Esophagus muscularis mucosa (tissue), 4 donors: ENCODE measurements at places on chromosomes 7 and 10. TPM values are rescaled to one million over a fixed set of nuclear protein-coding genes. Genes with fewer than 3 reads are reported as not detected.
A peak's percentile ranks its signal among the peaks of the same experiment; 100 is the strongest.

GRCh38 chr7:29864656-29865055 lies 58.3 kb downstream of the WIPF3 start:
- H3K4me1 ChIP-seq = peaks cover 27% of the 10 kb centered on the region
- H3K36me3 ChIP-seq = no peaks in the 10 kb centered on the region
- no peak overlapping the region for H3K27ac ChIP-seq
- no peak for DNase-seq

Gene CNTNAP2
- 2.9 TPM for total RNA-seq

GRCh38 chr7:76304888-76305375 lies 2.5 kb downstream of the HSPB1 start:
- H3K4me1 ChIP-seq = peaks cover 45% of the 10 kb centered on the region
- no peak for DNase-seq
- H3K36me3 ChIP-seq = peaks cover 16% of the 10 kb centered on the region
- H3K27ac ChIP-seq = peak overlapping the region; percentile 99
- no peaks in the 10 kb centered on the region for H3K27me3 ChIP-seq

GRCh38 chr10:36888925-36889573 lies 236.3 kb upstream of the ANKRD30A start:
- no peak overlapping the region for H3K27ac ChIP-seq
- H3K36me3 ChIP-seq = no peaks in the 10 kb centered on the region
- no peak for DNase-seq

DNA sequence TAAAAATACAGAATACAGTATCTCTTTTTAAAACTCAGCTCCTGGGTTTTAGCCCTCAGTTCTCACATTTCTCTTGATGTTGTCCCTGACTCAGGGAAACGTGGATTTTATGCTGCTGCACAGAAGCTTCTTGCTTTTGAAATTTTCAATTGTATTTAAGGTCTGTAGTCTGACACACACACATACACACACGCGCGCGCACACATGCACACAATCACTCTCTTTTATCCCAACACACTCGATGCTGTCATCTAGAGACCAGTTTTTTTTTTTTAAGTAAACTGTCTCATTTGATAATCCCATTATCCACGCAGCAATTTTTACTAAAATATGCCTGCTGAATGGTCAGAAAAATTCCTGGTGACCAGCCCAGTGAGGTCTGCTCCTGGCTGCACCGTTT lies 108.6 kb downstream of the KMT2E start:
- H3K36me3 ChIP-seq = no peaks in the 10 kb centered on the region
- no peak overlapping the region for H3K4me3 ChIP-seq
- no peaks in the 10 kb centered on the region for H3K27me3 ChIP-seq

Gene CBX3
- total RNA-seq = 63.6 TPM

GRCh38 chr10:130430852-130431704 lies 294.9 kb downstream of the GLRX3 start:
- H3K4me1 ChIP-seq = no peaks in the 10 kb centered on the region
- H3K27ac ChIP-seq = no peak overlapping the region
- no peaks in the 10 kb centered on the region for H3K27me3 ChIP-seq

Gene PTN
- 5.4 TPM for total RNA-seq

DNA sequence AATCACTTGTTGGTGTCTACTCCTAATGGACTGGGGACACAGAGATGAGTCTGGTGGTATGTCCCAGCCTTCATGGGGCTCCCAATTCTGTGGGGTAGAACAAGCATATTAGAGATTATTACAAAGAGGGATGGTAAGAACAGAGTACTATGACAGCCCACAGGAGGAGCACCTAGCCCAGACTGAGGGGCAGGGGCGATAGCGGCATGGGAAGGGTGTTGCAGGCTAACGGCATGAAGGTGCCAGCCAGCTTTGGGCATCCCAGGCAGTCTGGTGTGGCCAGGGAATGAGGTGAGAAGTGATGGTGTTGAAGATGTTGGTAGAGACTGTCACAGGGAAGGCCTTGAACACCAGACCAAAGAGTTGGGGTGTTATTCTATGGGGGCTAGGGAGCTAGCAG lies 280.0 kb downstream of the RPS24 start:
- no peak overlapping the region for H3K27ac ChIP-seq
- DNase-seq = peak; percentile 86
- no peaks in the 10 kb centered on the region for H3K27me3 ChIP-seq

DNA sequence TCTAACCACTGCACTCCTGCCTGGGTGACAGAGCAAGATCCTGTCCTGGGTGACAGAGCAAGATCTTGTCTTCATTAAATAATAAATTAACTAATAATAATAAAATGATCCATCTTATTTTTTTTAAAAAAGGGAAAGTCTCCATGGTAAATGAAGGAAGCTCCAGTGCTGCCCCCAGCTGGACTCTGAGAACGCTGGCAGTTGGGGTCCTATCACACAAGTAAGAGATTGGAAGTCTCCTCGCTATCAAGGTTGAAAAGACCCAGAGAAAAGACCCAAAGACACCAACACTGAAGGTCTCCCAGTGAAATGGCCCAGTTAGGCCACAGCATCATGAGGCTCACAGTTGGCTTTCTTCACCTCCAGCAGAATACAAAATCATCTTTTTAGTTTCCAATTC lies 13.8 kb upstream of the C10orf67 start:
- no peaks in the 10 kb centered on the region for H3K36me3 ChIP-seq
- no peak for DNase-seq
- no peaks in the 10 kb centered on the region for H3K4me1 ChIP-seq
- no peaks in the 10 kb centered on the region for H3K27me3 ChIP-seq

Gene MCM10
- total RNA-seq = not detected

GRCh38 chr7:37546677-37547076 lies 98.0 kb upstream of the ELMO1 start:
- no peak overlapping the region for H3K27ac ChIP-seq
- H3K4me1 ChIP-seq = no peaks in the 10 kb centered on the region
- no peaks in the 10 kb centered on the region for H3K36me3 ChIP-seq

Gene IGFBP1
- total RNA-seq = not detected

DNA sequence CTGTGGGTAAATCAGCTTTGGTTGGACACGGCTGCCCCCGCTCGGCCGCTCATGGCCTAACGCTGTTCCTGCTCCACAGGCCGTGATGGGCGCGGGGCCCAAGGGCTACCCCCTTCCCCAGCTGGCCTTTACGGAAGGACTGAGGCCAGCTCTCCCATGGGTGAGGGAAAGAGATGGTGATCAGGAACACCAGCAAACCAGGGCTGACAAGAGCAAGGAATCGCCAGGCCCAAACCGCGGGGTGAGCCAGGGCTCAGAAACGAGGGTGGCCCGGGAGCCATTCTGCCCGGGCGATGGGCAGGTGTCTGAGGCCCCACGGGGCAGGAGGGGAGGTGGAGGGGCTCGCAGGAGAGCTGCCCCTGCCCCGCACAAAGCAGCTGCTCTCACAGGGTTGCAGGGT lies 26.6 kb downstream of the GPER1 start:
- H3K27ac ChIP-seq = no peak overlapping the region
- no peaks in the 10 kb centered on the region for H3K36me3 ChIP-seq
- H3K4me3 ChIP-seq = no peak overlapping the region

GRCh38 chr10:13234172-13234571 lies at the start of gene UCMA:
Gene UCMA, minus strand, starts transcription at chr10:13234374. Its CDS starts 116 bp downstream, at chr10:13234258.
- H3K4me1 ChIP-seq = no peaks in the 10 kb centered on the region
- no peaks in the 10 kb centered on the region for H3K36me3 ChIP-seq
- H3K27me3 ChIP-seq = no peaks in the 10 kb centered on the region
- H3K4me3 ChIP-seq = no peak within 1 kb of the TSS
- no peak within 1 kb of the TSS for H3K27ac ChIP-seq
- no peak for DNase-seq

GRCh38 chr7:127824682-127825081 lies 172.7 kb downstream of the SND1 start:
- no peak for DNase-seq
- no peak overlapping the region for H3K27ac ChIP-seq
- H3K4me1 ChIP-seq = peaks cover 3% of the 10 kb centered on the region
- no peaks in the 10 kb centered on the region for H3K27me3 ChIP-seq
- no peak overlapping the region for H3K4me3 ChIP-seq
- H3K36me3 ChIP-seq = no peaks in the 10 kb centered on the region

Gene SLC18A3
- total RNA-seq = 0.42 TPM

DNA sequence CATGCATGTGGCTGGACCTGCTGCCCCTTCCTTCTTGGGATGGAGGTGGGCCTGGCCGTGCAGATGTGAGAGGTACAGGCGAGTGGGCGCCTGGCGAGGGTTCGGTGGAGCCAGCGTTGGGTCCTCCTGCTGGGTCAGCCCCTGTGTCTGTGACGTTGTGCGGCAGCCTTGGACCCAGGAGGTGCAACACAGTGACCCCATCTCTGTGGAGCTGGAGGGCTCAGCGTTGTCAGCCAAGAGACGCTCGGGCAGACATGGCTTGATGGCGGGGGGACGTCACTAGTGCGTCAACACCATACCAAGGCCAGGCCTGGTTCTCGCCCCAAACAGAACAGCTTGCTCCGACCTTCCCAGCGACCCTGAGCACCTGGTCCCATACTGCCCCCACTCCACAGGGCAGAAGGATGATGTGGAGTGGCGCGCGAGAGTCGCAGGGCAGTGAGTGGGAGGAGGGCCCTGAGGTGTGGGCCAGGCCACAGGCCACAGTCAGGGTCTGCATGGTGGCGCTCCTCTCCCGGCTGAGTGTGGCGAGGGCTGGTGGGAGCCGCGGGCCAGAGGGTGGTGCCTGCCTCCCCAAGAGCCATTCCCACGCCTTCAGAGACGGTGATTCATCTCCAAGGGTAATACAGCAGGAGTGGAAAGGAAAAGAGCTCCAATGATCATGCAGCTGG lies 184.4 kb downstream of the DNAJB6 start:
- no peak for DNase-seq
- H3K27ac ChIP-seq = no peak overlapping the region
- no peak overlapping the region for H3K4me3 ChIP-seq
- no peaks in the 10 kb centered on the region for H3K27me3 ChIP-seq
- no peaks in the 10 kb centered on the region for H3K36me3 ChIP-seq

Gene MXI1
- 292 TPM for total RNA-seq

Gene C10orf67
- not detected for total RNA-seq

- no peaks in the 10 kb centered on the region for H3K27me3 ChIP-seq
- no peak for DNase-seq
- peaks cover 4% of the 10 kb centered on the region for H3K4me1 ChIP-seq
- no peak overlapping the region for H3K4me3 ChIP-seq
- H3K27ac ChIP-seq = no peak overlapping the region
Observed at GRCh38 chr10:114432566-114433093, 28.3 kb upstream of the AFAP1L2 start.

- no peak overlapping the region for H3K27ac ChIP-seq
- H3K36me3 ChIP-seq = no peaks in the 10 kb centered on the region
- no peak for DNase-seq
- no peaks in the 10 kb centered on the region for H3K27me3 ChIP-seq
Observed at GRCh38 chr10:61547297-61547696, 94.1 kb upstream of the TMEM26 start.

Gene OPN4
- 0.32 TPM for total RNA-seq

DNA sequence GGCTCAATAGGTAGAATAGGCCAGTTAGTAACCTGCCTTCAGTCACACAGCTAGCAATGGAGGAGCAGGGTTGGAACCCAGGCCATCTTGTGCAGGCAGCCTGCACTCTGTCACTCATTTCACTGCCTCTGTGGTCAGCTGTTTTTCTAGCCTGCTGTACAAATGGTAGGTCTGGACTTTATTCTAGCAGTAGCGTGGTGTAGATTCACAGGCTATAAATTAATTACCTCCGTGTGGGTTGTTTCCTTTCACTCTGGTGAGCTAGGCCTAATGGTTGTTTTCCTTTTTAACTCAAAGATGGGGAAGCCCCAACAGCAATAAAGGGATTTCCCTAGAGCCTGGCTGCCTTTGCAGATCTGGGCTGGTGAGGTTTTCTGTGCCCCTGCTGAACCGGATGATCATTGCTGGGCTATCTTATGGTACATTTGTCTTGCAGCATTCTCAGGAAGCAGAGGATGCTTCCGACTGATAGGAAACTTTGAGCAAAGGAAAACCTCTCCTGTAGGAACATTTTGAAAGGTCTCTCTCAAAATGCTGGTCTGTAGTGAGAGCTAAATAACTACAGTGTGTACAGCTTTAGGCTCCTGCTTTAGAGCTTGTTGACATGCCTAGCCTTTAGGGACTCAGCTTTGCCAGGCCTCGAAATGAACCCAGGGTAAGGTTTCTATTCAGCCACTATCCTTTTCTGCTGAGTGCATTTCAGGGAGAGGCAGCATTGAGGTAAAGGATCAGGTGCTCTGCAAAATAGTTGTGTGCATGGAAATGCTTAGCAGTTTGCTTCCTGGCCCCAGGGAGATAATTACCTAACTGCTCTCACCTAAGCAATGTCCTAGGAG lies 157.4 kb downstream of the ST7 start:
- no peaks in the 10 kb centered on the region for H3K27me3 ChIP-seq
- H3K27ac ChIP-seq = no peak overlapping the region
- DNase-seq = no peak

- no peak for DNase-seq
- no peak overlapping the region for H3K4me3 ChIP-seq
- no peak overlapping the region for H3K27ac ChIP-seq
- H3K27me3 ChIP-seq = no peaks in the 10 kb centered on the region
- no peaks in the 10 kb centered on the region for H3K36me3 ChIP-seq
- H3K4me1 ChIP-seq = no peaks in the 10 kb centered on the region
Observed at GRCh38 chr7:123425246-123425645, 109.1 kb downstream of the IQUB start.

DNA sequence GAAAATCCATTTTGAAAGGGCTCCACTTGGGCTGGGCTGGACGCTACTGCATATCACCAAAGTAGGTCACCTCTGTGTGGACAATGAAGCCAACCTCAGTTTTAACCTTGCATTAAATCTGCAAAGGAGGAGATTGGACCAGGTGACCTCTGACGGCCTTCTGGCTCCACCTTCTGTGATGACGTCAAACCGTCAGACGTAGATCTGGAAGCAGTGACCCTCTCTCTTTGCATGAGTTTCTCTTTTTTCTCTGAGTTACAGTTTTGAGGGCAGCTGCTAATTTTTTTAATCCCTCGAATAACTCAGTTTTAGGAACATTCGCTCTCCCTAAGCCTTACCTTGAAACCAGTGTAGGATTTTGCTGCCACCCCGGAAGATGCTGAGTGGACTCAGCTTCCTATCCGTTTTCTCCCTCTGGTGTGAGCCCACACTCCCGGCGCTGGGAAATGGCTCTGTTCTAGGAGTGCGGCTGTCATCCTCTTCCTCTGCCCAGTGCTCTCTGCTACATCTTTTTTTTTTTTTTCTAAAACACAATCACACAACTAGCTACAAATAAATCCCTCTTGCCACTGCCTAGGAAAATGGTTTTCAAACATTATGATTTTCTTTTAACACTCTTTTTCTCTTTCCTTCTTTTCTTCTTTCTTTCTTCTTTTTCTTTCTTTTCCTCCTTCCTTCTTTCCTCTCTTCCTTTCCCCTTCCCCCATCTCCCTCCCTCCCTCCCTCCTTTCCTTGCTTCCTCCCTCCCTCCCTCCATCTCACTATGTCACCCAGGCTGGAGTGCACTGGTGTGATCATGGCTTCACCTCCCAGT lies 27.7 kb upstream of the NMT2 start:
- H3K4me3 ChIP-seq = no peak overlapping the region
- DNase-seq = no peak
- no peak overlapping the region for H3K27ac ChIP-seq
- no peaks in the 10 kb centered on the region for H3K27me3 ChIP-seq
- peaks cover 2% of the 10 kb centered on the region for H3K4me1 ChIP-seq

- H3K36me3 ChIP-seq = no peaks in the 10 kb centered on the region
- no peak overlapping the region for H3K27ac ChIP-seq
- no peak for DNase-seq
- H3K4me1 ChIP-seq = no peaks in the 10 kb centered on the region
- H3K4me3 ChIP-seq = no peak overlapping the region
Observed at GRCh38 chr7:12257582-12257981, 46.5 kb downstream of the TMEM106B start.

- no peaks in the 10 kb centered on the region for H3K36me3 ChIP-seq
- H3K4me1 ChIP-seq = no peaks in the 10 kb centered on the region
- DNase-seq = no peak
- H3K27me3 ChIP-seq = no peaks in the 10 kb centered on the region
- no peak overlapping the region for H3K4me3 ChIP-seq
Observed at GRCh38 chr7:70303780-70304179, 705.5 kb downstream of the AUTS2 start.
